Ureter (tissue), 1 donor: ENCODE measurements at places on chromosomes 7 and 10. TPM values are rescaled to one million over a fixed set of nuclear protein-coding genes. Genes with fewer than 3 reads are reported as not detected.

Gene ZNF804B
- total RNA-seq = not detected

Gene CRTAC1
- total RNA-seq = 11.9 TPM

Gene IKZF1
- total RNA-seq = 15.2 TPM

Gene CALHM3
- total RNA-seq = not detected

Gene CYP2C18
- 0.96 TPM for total RNA-seq

DNA sequence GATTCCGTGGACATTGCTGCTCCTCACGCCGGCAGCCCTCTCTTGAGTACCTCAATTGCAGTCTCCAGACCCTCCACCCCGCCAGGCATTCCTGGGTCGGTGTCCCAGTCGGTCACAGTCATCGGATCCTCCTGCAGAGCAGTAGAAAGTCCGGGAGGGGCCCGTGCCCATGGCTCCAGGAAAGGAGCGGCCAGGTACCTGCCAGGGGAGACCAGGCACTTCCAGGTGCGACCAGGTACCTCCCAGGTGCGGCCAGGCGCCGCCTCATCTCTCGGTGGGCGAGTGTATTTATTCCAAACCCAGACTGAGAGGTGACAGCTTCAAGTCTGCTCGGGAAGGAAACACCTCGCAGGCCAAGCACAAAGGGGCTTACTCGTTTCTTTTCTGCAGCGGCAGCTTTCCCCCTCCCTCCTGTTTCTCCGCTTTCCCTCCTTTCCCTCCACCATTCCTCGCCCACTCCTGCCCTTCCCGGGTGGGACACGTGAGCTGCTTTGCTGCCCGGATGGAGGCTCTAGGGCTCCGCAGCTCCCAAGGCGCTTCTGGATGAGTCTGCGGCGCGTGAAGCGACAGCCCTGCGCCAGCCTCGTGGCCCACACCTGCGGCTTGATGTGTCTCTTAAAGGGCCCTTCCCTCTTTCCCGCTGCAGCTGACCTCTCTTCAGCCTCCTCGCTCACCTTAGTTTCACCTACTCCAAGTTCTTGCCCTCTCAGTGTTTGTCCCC lies 39.4 kb upstream of the AGK start:
- DNase-seq = no peak

GRCh38 chr10:84225427-84226173 lies at the start of gene LRIT2:
Gene LRIT2 (minus strand): TSS chr10:84225544. CDS start chr10:84225520, 24 bp downstream.
- no peak for DNase-seq

DNA sequence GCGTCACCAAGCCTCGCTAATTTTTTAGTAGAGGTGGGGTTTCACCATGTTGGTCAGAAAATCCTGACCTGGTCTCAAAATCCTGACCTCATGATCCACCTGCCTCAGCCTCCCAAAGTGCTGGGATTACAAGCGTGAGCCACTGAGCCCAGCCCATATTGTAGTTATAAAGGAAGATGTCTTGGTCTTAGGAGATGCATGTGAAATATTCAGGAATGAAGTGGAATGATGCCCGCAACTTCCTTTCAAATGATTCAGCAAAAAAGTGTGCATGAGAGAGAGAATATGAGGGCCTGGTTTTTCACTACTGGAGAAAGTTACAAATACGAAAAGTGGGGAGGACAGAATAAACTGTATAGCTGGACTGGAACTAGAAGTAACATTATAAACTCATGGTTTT lies 15.9 kb downstream of the TMEM209 start:
- DNase-seq = no peak

GRCh38 chr10:82887488-82887887 lies 1012.5 kb downstream of the NRG3 start:
- no peak for DNase-seq

- DNase-seq = no peak
Observed at GRCh38 chr10:107159871-107160270, 4.6 kb downstream of the SORCS1 start.

DNA sequence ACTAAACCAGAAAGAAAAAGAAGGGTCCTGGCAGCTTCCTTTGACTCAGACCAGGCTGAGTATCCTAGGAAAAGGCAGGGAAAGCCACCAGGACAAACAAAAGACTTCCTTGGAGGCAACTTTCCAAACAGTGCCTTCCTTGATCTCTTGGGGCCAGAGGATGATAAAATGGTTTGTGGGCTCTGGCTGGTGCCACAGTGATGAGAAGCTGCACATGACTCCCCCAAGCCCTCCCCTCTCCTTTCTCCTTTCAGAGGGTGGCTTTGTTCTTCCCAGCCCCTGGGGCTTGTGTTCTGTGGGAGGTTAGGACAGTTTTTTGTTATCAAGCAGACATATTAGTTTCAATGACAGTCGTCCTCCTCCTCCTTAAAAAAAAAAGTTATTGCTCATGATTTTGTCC lies 183.2 kb downstream of the SEM1 start:
- no peak for DNase-seq

GRCh38 chr7:19663816-19664462 lies 44.9 kb downstream of the POLR1F start:
- DNase-seq = no peak

- DNase-seq = no peak
Observed at GRCh38 chr10:70551466-70551865, 51.1 kb downstream of the PRF1 start.

DNA sequence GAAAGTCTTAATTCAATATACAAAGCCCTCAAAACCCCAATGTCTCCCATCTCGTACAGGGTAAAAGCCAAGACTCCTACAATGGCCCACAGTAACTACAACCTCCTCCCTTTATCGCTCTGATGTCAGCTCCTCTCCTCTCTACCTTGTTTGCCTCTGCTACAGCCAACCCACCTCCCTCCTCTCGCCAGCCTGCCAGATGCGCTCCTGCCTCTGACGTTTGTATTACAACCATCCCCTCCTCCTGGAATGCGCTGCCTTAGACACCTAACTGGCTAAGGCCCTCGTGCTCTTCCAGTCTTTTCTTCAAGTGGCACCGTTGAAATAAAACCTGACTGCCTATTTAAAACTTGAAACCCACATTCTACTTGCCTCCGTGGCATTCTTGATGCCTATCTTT lies 115.3 kb upstream of the MYO3A start:
- DNase-seq = no peak

DNA sequence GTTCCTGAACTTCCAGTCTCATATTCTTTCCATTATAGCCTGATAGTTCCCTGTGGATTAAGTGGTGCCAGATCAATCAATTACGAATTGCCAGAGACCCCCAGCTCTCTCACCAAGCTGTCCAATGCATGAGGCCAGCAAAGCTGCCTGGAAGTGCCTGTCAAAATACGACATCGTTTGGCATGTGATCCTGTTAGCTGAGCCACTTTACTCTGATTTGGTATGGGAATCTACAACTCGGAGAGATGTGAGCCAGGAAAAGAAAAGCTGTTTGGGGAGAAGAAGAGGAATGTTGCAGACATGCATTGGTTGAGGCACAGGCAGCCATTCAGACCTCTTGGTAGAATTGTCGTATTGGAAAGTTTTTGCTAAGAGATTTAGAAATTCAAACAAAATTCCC lies 3.9 kb downstream of the SNX10 start:
- DNase-seq = no peak

GRCh38 chr7:98879198-98879978 lies 1.1 kb downstream of the TRRAP start:
- peak; percentile 58 for DNase-seq
